ENCODE measurements at places on chromosomes 13 and 19.

DNA sequence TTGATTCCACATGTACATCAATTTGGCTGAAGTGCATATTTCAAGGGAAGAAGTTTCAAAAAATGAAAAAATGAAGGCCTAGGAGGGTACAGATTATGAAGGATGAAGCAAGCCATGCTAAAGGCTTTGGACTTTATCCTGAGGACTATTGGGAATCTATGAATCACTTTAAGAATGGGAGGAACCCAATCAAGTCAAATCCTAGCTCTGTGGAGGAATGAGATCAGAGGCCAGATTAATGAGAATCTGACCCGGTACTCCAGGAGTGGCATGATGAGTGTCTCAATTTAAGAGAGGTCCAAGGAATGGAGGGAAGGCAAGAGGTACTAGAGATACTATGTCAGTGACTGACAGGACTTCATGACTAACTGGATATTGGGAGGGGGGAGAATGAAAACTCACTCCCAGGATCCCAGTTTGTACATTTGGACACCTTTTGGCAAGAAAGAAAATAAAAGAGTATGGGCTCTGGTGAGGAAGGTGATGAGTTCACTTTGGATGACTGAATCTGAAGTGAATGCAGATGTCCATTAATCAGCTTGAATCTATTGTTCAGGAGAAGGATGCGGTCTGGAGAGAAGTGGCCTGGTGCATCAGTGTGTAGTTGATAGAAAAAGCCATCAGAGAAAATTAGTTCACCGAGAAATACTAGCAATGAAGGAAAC, 349.0 kb downstream of the EFNB2 start:
- no peak for DNase-seq

DNA sequence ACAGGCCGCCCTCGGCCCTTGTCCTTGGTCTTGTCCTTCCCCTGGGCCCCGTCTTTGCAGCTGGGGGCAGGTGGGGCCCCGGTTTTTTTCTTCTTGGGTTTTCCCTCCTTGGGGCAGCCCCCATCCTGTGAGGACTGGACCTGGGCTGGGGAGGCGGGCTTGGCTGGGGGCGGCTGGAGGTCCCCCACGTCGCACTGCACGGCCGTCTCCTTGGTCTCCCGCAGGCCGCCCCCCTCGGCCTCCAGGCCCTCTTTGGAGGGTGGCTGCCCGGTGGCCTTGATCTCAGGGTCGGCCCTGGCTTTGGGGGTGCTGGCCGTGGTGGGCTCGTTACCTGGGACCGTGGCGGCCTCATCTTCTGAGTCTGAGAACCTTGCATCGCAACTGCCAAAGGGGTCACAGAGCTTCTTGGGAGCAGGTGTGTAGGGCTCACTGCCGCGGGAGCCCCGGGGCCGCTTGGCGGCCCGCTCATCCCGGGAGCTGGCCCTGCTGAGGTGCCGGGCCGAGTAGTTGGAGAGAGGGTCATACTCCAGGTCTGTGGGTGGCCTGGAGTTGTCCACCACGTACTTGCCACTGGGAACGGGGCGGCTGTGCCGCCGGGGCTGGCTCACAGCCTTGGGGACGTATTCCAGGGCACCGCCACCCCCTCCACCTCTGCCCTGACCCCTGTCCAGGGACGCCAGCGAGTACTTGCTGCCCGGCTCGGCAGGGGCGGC, 15.6 kb upstream of the ATP8B3 start:
- no peak for DNase-seq

- no peak for DNase-seq
Measured at GRCh38 chr13:52862358-52863206, 14.1 kb upstream of the PCDH8 start.

- no peak for DNase-seq
Measured at GRCh38 chr19:13356686-13357280, 149.5 kb downstream of the CACNA1A start.

DNA sequence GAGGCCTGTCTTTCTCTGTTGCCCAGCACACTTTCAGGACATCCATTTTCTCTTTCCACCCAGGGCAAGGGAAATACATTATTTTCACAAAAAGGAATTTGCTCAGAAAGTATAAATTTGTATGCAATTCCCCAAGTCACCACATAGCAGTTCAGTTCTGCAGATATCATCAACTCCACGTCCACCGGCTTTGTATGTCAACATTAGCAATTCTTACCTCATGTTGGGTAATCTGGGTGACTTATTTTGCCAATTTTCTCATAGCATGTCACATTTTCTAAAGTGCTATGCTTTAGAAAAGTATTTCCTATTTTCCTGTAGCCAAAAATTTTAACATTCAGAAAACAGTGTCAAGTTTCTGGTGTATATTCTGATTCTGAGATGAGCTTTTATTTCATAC, 501.8 kb downstream of the EFNB2 start:
- no peak for DNase-seq

GRCh38 chr13:96191367-96191766, 101.5 kb downstream of the HS6ST3 start:
- DNase-seq: no peak

DNA sequence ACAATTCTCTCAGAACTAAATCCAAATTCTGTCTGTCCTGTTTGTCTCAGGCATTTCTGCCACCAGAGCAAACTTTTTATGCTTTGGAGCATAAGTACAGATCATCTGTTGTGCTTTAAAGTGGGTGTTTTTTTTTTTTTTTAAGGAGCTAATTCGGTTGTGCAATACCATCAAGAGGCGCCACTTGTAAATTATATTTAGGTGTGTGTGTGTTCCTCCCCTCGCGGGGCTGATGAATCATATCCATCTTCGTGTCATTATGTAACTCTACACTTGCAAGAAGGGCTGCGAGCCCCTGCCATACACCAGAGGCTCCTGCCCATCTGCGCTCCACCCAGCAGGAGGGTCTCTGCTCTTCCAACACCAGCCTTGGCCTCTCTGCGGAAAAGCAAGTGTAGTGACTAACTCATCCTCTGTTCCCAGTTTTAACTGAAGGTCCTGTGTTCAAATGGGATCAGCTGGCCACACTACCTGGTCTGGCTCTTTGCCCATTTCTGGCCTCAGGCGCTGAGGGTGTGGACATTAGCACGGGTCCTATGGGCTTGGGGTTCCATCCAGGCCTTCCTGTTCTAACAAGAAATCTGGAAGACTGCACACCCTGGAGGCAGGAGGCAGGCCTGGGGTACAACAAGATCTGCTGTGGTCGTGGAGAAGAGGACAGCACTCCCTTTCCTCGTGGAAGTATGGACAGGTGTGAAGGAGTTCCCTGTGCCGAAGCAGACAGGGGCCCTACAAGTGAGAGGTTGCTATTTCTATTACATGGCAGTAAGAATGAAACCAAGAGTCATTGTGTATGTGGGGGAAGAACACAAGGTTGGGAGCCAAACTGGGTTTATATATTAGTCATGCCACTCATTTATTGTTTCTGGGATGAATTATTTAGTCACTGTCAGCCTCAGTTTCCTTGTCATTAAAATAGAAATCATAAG, 96.1 kb upstream of the MBNL2 start:
- no peak for DNase-seq

- no peak for DNase-seq
Measured at GRCh38 chr19:55495646-55496349, 7.6 kb downstream of the SSC5D start.

DNA sequence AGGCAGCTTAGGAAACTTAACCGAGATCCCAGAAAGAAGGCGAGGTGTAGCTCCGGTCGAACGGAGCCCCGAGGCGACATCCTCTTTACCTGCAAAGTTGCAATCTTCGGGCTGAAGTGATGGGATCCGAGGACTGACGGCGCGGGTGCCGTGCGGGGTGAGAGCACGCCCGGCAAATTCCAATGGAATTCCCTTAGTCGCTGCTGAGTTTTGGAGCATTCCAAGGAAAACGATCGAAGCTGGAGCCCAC, 141 bp downstream of the TRPC4 start:
- DNase-seq: no peak

DNA sequence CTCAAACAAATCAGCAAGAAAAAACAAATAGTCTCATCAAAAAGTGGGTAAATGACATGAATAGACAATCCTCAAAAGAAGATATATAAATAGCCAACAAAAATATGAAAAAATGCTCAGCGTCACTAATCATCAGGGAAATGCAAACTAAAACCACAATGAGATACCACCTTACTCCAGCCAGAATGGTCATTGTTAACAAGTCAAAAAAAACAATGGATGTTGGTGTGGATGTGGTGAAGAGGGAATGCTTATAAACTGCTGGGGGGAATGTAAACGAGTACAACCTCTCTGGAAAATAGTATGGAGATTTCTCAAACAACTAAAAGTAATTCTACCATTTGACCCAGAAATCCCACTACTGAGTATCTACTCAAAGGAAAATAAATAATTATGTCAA, 239.2 kb upstream of the RFC3 start:
- DNase-seq: no peak

DNA sequence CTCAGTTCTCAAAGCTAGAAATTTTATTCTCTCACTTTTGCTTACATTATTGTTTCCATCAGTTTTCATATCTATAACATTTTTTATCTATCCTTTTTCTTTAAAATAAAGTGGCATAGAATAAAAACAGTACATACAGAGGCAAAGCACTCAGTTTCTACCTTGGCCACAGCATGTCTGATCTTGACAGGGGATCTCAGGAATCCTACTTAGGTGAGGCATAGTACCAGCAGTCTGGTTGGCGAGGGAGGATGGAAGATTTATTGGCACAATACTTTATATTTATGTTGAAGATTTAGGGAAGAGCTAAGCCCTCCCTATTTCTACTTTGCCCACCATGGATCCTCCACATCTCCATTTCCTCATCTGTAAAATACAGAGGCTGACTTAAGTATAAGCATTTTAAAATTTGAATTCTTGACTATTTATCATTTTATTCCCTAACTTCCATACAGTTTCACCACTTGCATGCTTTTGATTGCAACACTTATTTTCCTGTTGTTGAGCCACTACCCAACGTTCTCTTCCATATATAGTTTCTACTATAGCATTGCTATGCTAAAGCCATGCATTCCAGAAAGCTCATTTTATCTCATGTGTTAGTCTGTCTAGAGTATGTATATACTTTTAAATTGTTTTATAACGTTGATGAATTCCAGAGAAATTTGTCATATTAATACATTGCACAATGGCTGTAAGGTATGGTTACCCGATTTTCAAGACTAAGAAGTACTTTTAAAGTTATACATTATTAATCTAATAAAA, 506.7 kb downstream of the KCTD12 start:
- no peak for DNase-seq

DNA sequence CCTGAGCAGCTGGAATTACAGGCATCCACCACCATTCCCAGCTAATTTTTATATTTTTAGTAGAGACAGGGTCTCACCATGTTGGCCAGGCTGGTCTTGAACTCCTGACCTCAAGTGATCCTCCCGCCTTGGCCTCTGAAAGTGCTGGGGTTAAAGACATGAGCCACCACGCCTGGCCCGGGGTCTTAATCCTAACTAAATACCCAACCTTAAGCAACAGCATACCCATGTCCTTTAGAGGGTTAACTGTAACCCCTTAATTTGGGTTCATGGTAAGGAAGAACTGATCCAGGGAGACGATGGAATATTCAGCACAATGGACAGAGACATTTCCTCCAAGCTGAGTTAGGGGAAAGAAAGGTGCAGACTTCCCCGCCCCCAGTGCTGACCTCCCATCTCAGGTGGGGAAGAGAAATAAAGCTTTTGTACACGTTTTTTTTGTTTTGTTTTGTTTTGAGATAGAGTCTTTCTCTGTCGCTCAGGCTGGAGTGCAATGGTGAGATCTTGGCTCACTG, 8.7 kb upstream of the GALP start:
- no peak for DNase-seq

- DNase-seq: peak; percentile 33
Measured at GRCh38 chr19:7492142-7492541, 3.3 kb upstream of the PEX11G start.

DNA sequence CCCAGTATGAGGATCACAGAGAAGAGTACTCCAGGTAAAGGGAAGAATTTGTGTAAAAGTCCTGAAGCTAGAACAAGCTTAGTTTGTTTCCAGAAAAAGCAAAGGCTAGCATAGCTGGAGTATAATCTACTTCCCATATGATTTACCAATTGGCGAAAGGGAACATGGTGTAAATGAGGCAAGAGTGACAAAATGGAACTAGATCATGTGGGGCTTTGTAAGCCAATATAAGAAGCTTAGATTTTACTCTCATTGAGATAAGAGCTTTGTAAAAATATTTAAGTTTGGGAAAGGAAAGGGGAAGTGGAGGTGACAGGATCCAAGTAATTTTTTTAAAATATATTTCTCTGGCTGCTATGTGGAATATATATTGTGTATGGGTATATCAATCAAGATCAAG, 234.9 kb downstream of the KCTD12 start:
- DNase-seq: no peak

DNA sequence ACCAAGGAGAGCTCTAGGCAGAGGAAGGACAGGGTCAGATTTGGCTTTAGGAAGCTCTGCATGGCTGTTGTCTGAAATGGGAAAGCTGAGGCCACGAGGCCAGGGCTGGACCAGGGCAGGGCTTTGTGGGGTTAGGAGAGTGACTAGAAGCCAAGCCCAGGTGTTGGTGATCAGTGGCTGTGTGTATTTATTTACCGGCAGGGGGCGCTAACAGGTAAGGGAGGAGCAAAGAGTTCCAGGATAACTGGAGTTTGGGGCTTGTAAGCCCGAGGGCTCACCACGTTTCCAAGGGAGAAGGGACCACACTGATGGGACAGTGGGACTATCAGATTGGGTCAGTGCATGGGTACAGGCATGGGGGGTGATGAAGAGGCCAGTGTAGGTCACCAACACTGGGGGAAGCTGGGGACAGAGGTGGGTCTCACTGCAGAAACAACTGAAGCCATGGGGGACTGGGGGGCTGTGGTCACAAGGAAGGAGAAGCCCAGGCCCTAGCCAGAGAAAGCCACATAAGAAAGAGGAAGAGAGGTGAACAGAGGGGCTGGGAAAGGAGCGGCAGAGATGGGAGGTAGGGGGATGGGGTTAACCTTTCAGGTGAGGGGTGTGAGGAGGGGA, 3.9 kb downstream of the TMEM147 start:
- peak; percentile 33 for DNase-seq

- DNase-seq: no peak
Measured at GRCh38 chr13:97403893-97404750, 29.8 kb upstream of the RAP2A start.

GRCh38 chr19:35444735-35445134, 3.3 kb upstream of the FFAR2 start:
- DNase-seq: no peak

DNA sequence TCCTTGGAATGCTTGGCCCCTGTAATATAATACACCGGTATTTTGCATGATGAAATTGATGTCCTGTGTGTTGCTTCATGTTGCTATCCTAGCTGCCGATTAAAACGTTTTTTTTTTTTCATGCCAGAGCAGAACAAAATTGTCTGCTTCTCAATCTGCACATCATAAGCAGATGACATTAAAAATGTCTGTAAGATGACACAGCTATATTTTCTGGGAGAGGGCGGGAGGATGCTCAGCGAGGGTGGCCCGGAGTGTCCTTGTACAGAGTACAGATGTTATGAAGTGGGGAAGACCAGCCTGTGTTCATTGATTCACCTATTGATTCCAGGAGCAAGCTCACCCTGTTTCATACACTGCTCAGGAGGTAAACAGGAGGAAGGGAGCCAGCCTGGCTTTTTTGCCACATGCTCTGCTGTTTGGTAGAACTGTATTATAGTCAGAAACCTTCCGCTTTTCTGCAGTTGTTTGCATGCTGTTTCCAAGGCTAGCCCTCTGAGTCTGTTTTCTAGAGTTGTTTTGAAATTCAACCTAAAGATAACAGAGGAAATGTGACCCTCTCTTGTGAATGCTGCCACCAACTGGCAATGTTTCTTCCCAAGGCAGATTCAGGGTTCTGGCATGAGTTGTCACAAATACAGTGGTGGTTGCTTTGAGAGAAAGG, 4.7 kb upstream of the IRS2 start:
- DNase-seq: no peak

GRCh38 chr13:24693862-24694471, 13.8 kb downstream of the ATP12A start:
- DNase-seq: peak; percentile 31
